Peyer's patch (tissue), 4 donors: ENCODE measurements at places on chromosomes 1 and 21. TPM values are rescaled to one million over a fixed set of nuclear protein-coding genes. Genes with fewer than 3 reads are reported as not detected.
A peak's percentile ranks its signal among the peaks of the same experiment; 100 is the strongest.

ERG gene
- 4.2 TPM for total RNA-seq

FAM131C gene
- total RNA-seq = 2.3 TPM

CD1E gene
- total RNA-seq = not detected

PNRC2 gene
- 111 TPM for total RNA-seq

KRTAP13-2 gene
- not detected for total RNA-seq

SVBP gene
- total RNA-seq = 16.6 TPM

GRCh38 chr1:201172999-201173610, 17.5 kb upstream of the IGFN1 start:
- DNase-seq = no peak

DNA sequence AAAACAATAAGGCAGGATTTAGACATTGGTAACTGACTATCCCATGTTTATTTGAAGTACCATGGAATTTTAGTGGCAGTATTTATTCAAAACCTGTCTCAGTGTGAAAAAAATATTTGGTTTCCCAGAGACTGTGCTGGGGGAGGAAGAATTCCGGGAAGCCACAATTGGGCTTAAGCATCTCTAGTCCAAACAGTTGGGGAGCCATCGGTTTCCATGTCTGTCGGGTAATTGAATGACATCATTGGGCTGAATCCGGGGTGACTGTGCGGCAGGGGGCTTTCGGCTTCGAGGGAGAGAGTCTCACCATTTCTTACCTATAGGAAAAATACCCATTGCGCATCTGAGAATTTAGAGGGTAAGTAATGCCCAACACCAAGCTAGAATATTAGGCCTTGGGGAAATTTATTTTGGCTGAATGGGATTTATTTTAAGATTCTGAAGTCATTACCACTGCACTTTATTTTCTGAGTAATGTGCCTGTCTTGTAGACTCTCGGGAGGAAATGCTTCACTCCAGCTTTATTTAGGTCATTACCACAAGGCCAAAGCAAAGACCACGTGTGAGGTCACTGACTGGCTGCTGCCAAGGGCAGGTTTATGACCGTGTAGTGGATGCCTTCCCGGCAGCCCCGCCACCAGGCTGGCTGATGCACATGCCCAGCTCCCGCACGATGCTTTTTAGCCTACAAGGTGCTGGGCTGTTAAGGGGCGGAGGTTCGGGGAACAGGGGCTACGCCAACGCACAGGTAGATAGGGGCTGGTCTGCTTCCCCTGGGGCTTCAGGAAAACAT, 23.1 kb upstream of the UMODL1 start:
- DNase-seq = no peak

DNA sequence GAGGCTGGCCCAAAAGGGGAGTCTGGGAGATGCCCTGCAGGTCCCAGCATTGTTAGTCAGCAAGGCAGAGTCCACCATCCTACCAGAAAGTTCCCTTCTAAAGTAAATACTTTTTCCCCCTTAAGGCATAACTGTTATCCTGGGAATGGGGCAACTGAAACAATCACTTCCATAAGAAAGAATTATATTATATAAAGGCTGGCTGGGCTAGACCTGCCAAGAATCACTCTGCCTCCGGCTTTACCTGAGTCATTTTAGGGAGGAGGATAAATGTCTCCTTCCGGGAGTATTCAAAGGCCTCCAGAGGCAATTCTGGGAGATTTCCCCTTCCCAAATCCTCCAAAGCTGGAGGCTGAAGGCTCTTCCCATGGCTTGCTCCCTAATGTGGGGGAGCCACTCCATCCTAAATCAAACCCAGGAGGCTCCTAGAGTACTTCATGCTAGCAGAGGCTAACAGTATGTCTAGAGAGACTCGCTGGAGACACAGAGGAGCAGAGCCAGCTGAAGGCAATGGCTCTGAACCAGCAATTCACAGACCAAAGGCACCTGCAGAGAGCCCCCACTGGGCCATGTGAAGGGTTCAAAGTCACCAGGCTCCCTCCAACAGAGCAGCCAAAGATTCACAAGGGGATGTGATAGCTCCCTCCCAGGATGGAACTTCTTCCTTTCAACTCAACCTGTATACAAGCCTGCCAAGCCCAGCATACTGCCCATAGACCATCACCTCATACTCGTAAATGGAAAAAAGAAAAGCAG, 116.0 kb downstream of the ASTN1 start:
- DNase-seq = no peak

DNA sequence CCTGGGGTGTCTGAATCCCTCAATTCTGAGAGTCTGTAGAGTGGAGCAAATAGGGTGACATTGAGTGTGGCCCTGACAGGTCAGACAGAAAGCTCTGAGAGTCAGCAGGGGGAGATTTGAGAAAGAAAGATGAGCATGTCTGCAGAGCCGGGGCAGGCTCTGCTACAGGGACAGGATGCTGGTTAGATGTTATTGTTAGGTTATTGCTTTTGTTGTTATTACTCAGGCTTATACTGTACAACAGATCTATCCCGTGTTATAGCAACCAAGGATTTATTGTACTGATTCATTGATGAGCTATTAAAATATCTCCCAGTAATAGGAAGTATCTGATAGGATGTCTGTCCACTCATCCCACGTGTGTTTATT, 59.5 kb downstream of the NFASC start:
- DNase-seq = no peak

DNA sequence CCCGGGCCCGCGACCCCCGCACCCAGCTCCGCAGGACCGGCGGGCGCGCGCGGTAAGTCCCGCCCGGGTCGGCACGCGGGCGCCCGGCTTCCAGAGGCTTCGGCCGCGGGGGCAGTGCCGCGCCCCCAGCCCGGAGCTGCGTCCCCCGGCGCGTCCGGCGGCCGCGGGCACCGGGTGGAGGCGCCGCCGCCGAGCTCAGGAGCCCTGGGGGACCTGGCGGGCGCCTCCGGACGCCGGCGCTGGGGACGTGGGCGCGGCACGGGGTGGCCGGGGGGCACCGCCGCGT, 227 bp downstream of the NBL1 start:
- DNase-seq = no peak

GRCh38 chr1:18705811-18706210, 75.2 kb downstream of the PAX7 start:
- DNase-seq = no peak

GRCh38 chr1:188295157-188295556, 1466.4 kb downstream of the PLA2G4A start:
- no peak for DNase-seq

GRCh38 chr1:224554056-224554455, 62.1 kb upstream of the CNIH3 start:
- no peak for DNase-seq

- DNase-seq = no peak
Observed at GRCh38 chr1:56437959-56438358, 141.4 kb downstream of the PLPP3 start.

DNA sequence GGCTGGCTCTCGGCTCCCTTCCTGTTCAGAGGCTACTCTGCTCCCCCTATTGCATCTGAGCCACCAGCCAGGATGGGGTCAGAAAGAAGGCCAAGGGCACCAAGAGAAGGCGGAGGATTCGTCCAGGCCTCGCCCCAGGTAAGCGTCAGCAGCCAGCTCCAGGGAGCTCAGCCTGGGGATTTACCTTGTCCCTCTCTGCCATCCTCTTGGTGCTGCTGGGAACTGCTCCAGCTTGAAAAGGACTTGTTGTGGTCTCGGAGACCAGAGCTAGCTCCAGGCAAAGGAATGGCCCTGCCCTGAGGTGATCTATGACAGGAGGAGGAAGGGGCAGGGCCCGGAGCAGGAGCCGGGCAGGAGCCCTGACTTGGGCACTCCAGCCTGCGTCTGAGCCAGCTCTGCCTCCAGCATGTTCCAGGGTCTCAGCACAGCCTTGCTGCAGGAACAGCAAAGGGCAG, 113.7 kb upstream of the IFFO2 start:
- DNase-seq = no peak

GRCh38 chr1:218242171-218242570, 42.9 kb upstream of the RRP15 start:
- no peak for DNase-seq

- no peak for DNase-seq
Observed at GRCh38 chr1:60583696-60584095, 498.7 kb upstream of the NFIA start.

DNA sequence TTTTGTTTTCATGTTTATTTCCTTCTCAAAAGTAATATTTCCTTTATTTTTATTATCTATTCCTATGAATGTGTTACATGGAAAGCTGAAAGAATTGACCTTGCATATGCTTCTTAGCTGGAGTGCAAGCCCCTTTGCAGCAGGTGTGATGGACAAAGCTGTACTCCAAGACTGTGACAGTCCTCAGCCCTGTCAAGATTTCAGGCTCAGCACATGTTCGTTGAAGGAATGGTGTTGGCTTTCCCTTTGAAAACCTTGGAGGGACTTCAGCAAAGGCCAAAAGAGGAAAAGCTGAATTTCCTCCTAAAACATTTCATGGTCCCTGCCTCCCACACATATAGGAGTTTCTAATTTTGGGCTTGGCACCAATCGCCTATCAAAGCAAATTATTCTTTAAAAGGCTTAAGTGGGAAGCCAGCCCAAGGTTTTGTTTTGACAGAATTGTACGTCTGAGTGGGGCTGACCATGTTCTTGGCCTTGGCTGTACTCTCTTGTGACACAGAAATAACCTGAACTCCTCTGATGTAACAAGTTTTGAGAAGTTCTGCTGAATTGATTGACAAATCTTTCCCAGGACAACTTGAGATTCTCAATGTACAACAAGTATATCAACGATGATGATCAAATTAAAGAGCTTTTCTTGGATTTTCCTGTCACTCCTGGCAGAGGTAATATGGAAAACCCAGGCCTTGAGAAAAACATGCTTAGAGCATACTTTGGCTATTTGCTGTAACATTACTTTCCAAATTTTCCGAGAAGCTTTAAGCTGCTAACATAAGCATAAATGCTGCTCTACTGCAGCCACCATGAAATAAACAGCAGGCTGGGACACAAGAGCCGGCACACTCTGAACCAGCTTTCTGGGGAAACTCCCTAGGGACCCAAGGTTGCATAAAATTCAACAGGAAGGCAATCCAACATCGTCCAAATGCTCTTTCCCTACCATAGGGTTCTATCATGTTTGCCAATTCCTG, 135.7 kb upstream of the ZNF648 start:
- no peak for DNase-seq

DNA sequence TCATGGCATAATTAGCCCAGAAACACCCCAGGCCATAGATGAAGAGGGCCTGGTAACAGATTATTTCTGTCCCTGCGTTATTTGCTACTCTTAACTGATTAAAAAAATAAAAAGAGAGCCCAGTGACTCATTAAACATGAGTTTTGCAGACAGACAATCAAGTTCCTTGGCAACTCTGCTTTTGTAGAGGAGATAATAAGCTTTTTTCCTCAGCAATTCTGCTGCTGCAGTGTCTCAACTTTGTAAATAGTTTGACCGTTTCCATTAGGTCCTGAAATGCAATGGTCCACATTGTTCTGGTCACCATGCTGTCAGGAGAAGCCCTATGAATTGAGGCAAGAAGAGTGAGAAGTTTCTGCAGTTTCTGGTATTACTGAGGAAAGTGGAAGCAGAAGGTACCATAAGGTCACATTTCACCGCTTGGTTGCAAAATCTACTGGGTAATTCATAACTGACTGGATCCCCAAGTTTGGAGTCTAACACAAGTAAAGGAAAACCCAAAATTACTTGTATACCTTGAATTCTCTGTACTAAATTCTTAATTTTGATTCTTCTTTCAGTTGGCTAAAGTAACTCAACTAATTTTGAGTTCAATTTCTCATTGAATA, 139.5 kb downstream of the ZZZ3 start:
- no peak for DNase-seq

GRCh38 chr21:28396421-28396820, 596.3 kb downstream of the LTN1 start:
- no peak for DNase-seq

GRCh38 chr1:196372896-196373536, 235.2 kb downstream of the KCNT2 start:
- no peak for DNase-seq

DNA sequence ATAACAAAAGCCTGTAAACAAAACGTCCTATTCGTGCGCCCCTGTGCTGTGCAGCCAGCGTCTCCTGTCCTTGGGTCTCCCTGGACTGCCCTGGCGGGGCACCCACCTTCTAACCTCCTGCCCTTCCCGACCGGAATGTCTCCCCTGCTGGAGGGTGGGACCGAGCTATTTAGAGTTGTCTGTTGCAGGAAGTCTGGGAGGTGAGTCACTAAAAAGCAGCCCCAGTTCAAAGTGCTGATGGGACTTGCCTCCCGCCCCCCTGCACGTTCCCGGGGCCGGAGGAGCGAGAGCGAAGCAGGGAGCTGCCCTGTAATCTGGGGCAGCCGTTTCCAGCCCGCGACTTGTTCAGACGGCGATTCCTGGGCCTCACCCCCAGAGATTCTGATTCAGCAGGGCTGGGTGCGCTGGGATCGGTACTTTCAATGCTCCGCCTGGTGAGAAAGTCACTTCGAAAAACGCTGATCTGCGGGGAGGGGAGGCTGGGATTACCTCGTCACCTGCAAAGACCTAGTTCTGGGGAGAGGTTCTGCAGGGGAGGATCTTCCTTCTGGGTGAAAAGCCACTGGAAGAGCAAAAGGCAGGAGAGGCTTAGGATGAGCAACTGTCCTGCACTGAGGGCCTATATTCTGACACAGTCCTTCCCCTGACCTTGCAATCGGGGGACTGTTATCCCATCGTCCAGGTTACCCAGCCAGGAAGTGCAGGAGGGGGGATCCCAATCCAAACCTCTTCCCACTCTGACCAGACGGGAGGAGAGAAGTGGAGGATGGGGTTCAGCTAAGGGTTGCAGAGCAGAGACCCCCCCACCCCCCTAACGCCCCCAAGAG, 1.2 kb upstream of the DHRS3 start:
- DNase-seq = peak; percentile 89
